Chondrocyte (in vitro differentiated cells): ENCODE measurements at places on chromosomes 5 and 9.

- DNase-seq, result no peak
Observed at GRCh38 chr5:177985430-177986040, 10.5 kb downstream of the PROP1 start.

DNA sequence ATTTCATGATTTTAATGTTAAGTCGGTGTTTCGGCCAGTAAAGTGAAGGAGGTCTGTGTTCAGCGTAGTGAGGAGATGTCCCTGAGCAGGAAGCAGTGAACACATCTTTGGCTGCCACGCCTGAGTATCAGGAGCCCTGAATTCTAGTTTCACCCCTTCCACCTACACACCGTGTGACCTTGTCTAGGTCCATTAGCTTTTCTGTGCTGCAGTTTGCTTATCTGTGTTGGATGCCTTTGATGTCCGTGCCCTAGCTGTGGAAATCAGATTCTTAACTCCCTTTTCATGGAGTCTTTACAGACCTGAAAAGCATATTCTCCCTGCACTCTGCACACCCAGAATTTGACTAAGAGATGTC, 601 bp downstream of the FBXO38 start:
- DNase-seq, result no peak

DNA sequence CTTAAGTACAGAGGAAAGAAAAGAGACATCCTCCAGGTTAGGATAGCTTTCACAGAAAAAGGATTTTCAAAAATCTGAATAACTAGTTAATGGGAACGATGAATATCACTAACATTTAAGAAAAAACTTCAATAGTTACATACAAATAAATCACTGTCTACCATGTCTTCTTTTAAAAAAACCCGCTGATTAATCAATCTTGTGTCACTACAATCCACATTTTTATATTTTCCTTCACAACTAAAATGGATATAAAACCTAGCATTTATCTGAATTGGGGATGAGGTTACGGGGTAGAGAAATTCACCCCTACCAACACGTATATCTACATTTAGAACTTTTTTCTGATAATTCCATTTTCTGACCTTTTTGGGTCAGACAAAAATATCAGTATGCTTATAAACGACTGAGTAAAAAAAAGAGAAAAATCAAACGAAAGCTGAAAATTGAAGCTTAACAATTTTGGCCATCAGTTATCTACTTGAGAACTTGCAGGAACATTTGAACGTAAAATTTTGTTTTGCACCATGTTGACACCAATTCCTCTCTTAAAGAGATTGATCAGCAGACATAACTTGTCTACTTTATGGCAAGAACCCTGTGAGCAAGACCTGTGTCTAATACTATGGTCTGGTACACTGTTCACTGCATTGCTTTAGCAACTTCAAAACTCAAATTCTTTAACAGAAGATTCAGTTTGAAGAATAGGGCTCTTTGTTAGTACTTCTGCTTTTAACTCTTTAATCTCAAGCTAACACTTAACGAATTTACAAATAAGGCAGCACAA, 4.8 kb downstream of the NR3C1 start:
- no peak for DNase-seq

- no peak for DNase-seq
Observed at GRCh38 chr5:85096421-85096820, 711.7 kb upstream of the EDIL3 start.

DNA sequence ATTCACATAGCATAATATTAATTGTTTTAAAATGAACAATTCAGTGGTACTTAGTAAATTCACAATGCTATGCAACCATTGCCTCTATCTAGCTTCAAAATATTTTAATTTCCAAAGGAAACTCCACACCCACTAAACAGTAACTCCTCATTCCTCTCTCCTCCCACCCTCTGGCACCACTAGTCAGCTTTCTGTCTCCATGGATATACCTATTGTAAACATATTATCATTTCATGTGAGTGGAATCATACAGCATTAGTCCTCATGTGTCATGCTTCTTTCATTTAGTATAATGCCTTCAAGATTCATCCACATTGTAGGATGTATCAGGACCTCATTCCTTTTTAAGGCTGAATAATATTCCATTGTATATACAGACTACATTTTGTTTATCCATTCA, 48.6 kb downstream of the PHF2 start:
- no peak for DNase-seq
